GM04503 (cell line): ENCODE measurements at places on chromosomes 2 and 18.

GRCh38 chr2:15747603-15748471, 156.2 kb downstream of the DDX1 start:
- DNase-seq = no peak

DNA sequence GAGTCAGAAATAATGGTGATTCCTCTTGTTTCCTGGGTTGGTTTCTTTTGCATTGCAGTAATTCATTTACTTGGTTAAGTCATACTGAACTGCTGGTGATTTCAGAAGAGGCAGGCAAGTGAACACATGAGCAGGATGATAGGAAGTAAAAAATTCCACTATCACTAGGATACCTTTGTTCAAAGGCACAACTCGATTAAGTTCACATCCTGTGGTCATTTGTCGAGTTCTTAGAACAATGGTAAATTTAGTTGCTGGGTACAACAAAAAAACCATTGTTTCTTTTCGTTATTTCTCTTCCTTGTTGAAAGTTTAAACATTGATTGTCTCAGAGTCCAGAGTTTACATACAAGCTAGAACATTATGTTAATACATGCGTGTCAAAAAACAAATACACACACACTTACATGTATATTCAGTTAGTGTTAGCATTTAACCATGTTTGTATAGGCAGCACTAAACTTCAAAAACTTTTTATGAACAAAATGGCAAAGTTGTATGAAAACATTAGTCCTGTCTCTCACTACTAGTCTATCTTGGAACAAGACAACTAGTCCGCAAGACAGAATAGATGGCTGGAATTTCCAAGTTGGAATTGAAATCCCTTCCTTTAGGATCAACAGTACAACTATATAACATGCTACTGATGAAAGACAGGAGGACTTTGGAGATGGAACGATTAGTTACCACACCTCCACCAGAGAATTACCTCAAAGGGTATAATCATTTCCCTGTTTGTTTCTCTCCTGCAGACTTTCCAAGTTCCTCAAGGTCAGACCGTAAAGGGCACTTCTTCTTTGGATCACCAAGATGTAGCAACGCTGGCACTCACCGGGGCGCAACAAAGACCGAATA, 26.2 kb downstream of the STK39 start:
- no peak for DNase-seq

GRCh38 chr2:22798386-22798785, 586.6 kb upstream of the KLHL29 start:
- no peak for DNase-seq

- peak; percentile 70 for DNase-seq
These were observed 31.6 kb upstream of the TWIST2 start for GRCh38 chr2:238816291-238816690.

GRCh38 chr2:215879977-215880940, 133.1 kb downstream of the MREG start:
- no peak for DNase-seq

DNA sequence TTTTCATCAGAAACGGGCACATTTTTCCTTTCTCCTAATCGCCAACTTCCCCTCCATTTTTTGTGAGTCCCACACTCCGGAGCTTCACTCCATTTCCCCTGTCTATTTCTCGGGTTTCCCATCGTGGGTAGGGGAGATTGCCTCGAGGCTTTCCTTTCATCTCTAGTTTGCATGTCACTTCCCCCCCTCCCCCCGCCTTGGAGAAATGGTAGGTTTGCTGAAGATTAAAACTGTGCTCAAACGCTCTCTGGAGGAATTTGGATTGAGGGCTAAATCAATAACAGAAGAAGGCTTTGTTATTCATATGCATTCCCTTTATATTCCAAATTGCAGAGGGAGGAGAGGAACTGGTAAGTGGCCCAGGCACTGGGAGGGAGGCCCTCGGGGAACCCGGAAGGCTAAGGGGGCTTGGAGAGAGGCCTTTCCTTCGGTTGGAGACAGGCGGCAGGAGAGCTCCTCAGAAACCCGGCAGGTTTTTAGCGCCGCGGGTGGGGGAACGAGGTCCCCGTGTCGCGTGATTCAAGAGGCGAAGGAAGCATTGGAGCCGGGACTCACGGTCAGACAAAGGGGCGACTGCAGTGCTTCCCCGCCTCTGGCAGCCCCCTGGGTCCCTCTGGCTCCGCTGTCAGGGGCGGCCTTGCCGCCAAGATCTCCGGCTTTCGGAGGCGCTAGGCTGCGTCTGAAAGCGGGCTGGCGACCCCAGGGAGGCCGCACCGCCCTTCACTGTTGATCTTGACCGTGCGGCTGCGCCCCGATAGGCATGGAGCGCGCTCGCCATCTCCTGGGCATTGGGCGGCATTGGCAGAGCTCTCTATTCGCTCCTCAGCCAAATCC, 2.4 kb upstream of the HOXD12 start:
- no peak for DNase-seq
